Glutamatergic neuron (in vitro differentiated cells): ENCODE measurements at places on chromosomes 16 and 17.

- peaks cover 24% of the 10 kb centered on the region for H3K4me1 ChIP-seq
- H3K27ac ChIP-seq: no peak overlapping the region
- DNase-seq: no peak
- no peak overlapping the region for H3K4me3 ChIP-seq
Measured at GRCh38 chr17:73638556-73638955, 5.7 kb downstream of the SDK2 start.

DNA sequence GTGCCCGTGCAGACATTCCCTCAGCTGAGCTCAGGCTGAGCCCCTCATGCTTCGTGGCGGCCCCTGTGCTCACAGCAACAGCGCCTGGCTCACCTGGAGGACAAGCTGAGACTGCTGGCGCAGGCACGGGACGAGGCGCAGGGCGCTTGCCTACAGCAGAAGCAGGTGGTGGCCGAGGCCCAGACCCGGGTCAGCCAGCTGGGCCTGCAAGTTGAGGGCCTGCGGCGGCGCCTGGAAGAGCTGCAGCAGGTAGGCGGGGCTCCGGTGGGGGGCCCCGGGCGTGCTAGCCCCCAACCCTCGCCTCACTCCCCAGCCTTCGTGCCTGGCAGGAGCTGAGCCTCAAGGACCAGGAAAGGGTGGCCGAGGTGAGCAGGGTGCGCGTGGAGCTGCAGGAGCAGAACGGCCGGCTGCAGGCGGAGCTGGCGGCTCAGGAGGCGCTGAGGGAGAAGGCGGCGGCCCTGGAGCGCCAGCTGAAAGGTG is 1.4 kb upstream of the RAC3 start:
- no peak for DNase-seq
- peaks cover 3% of the 10 kb centered on the region for H3K4me1 ChIP-seq
- peak overlapping the region; percentile 67 for H3K4me3 ChIP-seq
- H3K27ac ChIP-seq: no peak overlapping the region
- peaks cover 4% of the 10 kb centered on the region for H3K27me3 ChIP-seq

DNA sequence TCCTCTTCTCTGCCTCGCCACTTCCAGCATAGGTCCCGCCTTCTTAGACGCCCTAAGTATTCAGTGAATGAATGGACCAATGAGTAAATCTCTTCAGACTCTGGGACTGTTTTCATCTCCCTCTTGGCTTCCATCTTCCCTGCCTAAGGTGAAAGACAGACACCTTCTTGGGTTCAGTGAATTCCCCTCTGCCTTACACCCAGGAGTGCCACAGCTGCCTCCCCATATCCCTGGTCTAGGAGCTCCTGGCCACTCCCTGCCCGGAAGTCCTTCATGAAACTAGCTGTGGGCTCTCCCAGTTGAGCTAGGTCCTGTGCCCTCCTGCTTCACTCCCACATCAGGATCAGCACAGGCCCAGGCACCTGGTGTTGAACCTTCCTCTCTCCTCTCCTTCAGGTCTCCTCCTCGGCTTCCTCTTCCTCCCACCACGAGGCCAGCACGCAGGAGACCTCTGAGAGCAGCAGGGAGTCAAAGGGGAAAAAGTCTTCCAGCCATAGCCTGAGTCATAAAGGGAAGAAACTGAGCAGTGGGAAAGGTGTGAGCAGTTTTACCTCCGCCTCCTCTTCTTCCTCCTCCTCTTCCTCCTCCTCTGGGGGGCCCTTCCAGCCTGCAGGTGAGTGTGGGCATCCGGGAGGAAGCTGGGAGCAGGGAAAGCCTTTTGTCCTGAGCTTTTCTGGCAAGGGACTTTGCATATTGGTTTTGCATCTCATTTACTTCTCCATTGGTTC is 10.3 kb downstream of the MLLT6 start:
- no peak for DNase-seq
- no peak overlapping the region for H3K27ac ChIP-seq
- H3K4me3 ChIP-seq: no peak overlapping the region

DNA sequence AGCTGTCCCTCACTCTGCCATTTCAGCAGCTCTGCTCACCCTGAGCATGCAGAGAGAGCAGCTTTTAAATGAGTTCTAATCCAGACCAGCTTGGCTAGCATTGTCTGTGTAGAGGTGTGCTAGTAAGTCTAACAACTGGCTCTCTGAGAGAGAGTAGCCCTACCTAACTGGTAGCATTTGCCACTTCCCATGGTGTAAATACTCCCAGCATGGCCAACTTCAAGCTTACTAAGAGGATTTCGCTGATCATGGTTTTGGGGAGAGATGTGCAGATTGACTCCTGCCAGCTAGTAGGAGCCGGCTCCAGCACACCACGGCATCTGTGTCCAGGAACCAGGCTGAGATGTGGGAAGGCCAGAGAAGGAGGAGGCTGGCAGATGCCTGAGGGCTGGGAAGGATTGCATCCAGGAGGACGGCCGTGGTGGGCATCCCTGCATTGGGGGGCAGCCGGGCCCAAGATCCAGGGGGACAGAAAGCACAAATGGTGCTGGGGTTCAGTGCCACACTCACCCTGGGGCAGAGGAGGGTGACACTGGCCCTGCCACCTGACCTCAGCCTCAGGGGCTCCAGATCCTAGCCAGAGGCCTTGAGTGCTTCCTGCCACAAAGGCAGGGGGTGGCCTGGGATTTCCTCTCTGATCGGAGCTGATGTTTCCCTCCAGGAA is 394.9 kb upstream of the TNRC6C start:
- peaks cover 11% of the 10 kb centered on the region for H3K36me3 ChIP-seq
- H3K4me1 ChIP-seq: no peaks in the 10 kb centered on the region
- DNase-seq: no peak
- no peak overlapping the region for H3K27ac ChIP-seq
- no peak overlapping the region for H3K4me3 ChIP-seq

DNA sequence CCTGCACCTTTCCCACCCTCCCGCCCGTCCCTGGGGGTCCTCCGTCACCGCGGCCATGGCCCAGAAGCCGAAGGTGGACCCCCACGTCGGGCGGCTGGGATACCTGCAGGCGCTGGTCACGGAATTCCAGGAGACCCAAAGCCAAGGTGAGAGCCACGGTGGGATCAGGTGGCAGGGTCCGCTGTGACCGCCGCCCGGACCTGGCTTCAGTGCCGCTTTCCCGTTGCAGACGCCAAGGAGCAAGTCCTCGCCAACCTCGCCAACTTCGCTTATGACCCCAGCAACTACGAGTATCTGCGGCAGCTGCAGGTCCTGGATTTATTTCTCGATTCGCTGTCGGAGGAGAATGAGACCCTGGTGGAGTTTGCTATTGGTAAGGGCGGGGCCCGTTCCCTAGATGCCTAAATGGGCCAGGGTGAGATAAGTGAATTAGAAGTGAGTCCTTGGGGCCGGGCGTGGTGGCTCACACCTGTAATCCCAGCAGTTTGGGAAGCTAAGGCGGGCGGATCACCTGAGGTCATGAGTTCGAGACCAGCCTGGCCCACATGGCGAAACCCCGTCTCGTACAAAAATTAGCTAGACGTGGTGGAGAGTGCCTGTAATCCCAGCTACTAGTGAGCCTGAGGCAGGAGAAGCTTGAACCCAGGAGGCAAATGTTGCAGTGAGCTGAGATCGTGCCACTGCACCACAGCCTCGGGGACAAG is 617 bp downstream of the ARMC7 start:
- H3K4me3 ChIP-seq: peak overlapping the region; percentile 88
- DNase-seq: no peak
- peaks cover 2% of the 10 kb centered on the region for H3K4me1 ChIP-seq
- peaks cover 6% of the 10 kb centered on the region for H3K27me3 ChIP-seq

DNA sequence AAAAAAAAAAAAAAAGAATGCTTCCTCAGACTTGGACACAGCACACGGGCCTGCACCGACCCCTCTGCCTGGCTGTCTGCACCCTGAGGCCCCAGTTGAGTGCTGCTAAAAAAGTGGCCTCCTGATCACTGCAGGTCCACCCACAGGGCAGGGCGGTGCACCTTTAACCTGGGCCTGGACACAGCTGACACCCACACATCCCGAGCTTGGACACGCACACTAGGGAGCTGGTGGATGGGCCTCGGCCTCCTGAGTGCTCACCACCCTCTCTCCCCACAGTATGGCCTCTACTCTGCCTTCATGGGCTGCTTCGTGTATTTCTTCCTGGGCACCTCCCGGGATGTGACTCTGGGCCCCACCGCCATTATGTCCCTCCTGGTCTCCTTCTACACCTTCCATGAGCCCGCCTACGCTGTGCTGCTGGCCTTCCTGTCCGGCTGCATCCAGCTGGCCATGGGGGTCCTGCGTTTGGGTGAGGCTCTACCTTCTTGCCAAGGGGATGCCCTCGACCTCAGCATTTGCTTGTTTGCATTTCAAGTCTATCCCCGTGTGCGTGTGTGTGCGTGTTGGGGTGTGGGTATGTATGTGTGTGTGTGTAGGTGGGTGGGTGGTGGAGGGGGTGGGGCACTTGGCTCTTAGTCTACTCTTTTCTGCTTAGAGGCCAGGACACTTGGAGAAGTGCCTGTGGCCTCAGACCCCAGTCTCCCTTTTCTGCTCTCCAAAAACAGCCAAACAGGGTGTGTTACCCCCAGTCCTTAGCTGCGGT is 2.3 kb downstream of the SLC26A11 start:
- DNase-seq: no peak
- peaks cover 3% of the 10 kb centered on the region for H3K36me3 ChIP-seq
- no peak overlapping the region for H3K4me3 ChIP-seq
- peaks cover 8% of the 10 kb centered on the region for H3K27me3 ChIP-seq
- no peak overlapping the region for H3K27ac ChIP-seq

GRCh38 chr16:81201267-81201666 is 37.2 kb upstream of the BCO1 start:
- no peak overlapping the region for H3K27ac ChIP-seq
- DNase-seq: no peak
- no peak overlapping the region for H3K4me3 ChIP-seq
- H3K27me3 ChIP-seq: no peaks in the 10 kb centered on the region
- H3K4me1 ChIP-seq: no peaks in the 10 kb centered on the region

DNA sequence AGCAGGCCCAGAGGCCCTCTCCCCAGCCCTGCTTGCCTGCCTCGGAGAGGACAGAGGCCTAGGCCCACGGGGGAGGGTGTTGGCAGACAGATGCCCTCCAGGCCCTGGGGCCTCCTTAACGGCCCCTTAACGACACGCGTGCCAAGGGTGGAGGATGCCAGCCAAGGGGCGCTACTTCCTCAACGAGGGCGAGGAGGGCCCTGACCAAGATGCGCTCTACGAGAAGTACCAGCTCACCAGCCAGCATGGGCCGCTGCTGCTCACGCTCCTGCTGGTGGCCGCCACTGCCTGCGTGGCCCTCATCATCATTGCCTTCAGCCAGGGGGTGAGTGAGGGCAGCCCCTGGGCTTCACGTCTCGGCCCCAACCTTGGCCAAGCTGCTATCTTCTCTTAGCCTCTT is 21.7 kb downstream of the ADCY7 start:
- no peak overlapping the region for H3K27ac ChIP-seq
- H3K4me3 ChIP-seq: no peak overlapping the region
- H3K36me3 ChIP-seq: peaks cover 4% of the 10 kb centered on the region
- H3K4me1 ChIP-seq: peaks cover 11% of the 10 kb centered on the region
- no peak for DNase-seq

- DNase-seq: no peak
- no peaks in the 10 kb centered on the region for H3K27me3 ChIP-seq
- H3K27ac ChIP-seq: no peak overlapping the region
- H3K4me1 ChIP-seq: peaks cover 3% of the 10 kb centered on the region
Measured at GRCh38 chr16:56029026-56029425, 153.9 kb upstream of the CES5A start.

DNA sequence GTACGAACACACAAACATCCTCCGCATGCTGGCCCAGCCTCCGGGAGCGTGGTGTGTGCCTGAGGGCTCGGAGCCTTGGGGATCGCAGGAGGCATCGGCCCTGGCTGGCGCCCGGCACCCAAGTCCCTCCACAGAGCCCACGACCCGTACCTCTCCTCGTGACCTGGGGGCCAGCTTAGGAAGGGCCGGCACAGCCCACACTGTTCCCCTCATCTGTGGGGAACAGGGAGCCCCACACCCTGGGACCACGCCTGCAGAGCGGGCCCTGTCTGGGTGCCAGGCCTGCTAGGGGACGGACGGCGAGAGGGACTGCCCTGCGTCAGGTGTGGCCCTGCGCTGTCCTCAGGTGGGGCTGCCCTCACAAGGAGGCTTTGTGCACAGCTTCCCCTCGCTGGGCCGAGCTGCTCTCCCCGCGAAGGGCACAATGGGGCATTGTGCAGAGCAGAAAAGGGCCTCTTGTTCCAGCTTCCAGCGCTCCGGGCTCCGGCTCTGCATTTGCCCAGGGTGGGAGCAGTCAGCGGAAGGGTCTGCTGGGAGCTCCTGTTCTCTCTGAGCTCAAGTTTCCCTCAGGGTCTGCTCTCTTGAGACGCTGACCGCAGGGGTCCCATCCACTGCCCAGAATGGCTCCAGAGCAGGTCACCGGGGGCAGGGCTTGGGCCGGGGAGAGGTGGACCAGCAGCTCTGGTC is 1.7 kb upstream of the LMF1 start:
- peaks cover 6% of the 10 kb centered on the region for H3K36me3 ChIP-seq
- H3K27me3 ChIP-seq: peaks cover 9% of the 10 kb centered on the region
- no peak overlapping the region for H3K4me3 ChIP-seq
- DNase-seq: no peak

- peak overlapping the region; percentile 96 for H3K27ac ChIP-seq
- peaks cover 57% of the 10 kb centered on the region for H3K4me1 ChIP-seq
- H3K27me3 ChIP-seq: peaks cover 17% of the 10 kb centered on the region
- DNase-seq: peak; percentile 34
Measured at GRCh38 chr16:52439171-52439701, 107.7 kb downstream of the TOX3 start.

- H3K27me3 ChIP-seq: peaks cover 7% of the 10 kb centered on the region
- no peak overlapping the region for H3K27ac ChIP-seq
- H3K36me3 ChIP-seq: no peaks in the 10 kb centered on the region
Measured at GRCh38 chr16:782258-782657, 5.9 kb downstream of the RPUSD1 start.

DNA sequence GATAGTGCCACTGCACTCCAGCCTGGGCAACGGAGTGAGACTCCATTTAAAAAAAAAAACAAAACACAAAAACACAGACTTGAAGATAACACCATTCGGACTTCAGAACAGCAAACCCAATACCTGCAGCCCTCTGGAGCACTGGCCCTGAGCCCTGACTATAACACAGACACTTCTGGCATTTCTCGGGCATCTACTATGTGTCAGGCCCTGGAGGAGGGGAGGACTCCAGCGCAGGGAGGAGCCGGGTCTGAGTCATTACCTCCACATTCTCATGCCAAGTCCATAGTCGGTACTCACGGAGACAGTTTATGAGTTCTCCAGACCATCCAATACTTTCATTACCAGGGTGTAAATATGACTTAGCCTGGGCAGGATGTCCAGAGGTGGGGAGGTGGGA is 48.8 kb downstream of the PITPNM3 start:
- H3K36me3 ChIP-seq: no peaks in the 10 kb centered on the region
- H3K4me1 ChIP-seq: peaks cover 3% of the 10 kb centered on the region
- DNase-seq: no peak
- no peak overlapping the region for H3K27ac ChIP-seq
- H3K4me3 ChIP-seq: no peak overlapping the region

- H3K4me3 ChIP-seq: peak overlapping the region; percentile 85
- H3K36me3 ChIP-seq: peaks cover 5% of the 10 kb centered on the region
- peak; percentile 34 for DNase-seq
- peaks cover 4% of the 10 kb centered on the region for H3K4me1 ChIP-seq
- H3K27ac ChIP-seq: no peak overlapping the region
Measured at GRCh38 chr17:7445619-7445968, 733 bp downstream of the CHRNB1 start.
